ENCODE measurements at places on chromosomes 2 and 18.
A peak's percentile ranks its signal among the peaks of the same experiment; 100 is the strongest.

DNA sequence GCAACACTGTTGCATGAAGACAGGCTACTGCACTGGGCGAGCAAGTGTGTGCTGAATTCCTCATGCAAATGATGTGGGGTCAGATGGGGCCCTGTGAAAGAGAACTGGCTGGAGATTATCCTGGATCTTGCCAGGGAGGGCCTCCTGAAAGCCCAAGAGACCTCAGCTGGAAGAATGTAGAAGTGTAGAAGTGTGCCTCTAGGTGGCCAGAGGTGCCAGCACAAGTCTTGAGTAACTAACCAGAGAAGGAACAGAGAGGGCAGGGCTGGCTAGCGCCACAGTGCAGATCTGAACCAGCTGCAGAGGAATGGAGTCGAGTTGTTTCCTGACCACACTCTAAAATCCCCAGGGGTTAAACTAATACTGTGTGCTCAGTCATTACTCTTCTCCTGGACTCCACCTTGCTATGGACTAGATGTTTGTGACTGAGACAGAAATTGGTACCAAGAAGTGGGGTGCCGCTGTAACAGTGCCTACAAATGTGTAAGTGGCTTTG, 399.3 kb downstream of the LRATD1 start:
- no peaks in the 10 kb centered on the region for H3K4me1 ChIP-seq
- no peak overlapping the region for H3K27ac ChIP-seq
- no peak for DNase-seq
- H3K4me3 ChIP-seq, result no peak overlapping the region

GRCh38 chr2:27857417-27858172, 32.6 kb downstream of the RBKS start:
- no peaks in the 10 kb centered on the region for H3K27me3 ChIP-seq
- H3K4me3 ChIP-seq, result no peak overlapping the region
- H3K27ac ChIP-seq, result no peak overlapping the region

- H3K4me1 ChIP-seq, result no peaks in the 10 kb centered on the region
- no peak overlapping the region for H3K4me3 ChIP-seq
- H3K36me3 ChIP-seq, result no peaks in the 10 kb centered on the region
- DNase-seq, result no peak
Measured at GRCh38 chr2:158414538-158414937, 42.0 kb downstream of the CCDC148 start.

- DNase-seq, result no peak
- H3K27ac ChIP-seq, result no peak overlapping the region
- H3K4me3 ChIP-seq, result no peak overlapping the region
Measured at GRCh38 chr2:207694811-207695281, 16.6 kb upstream of the CCNYL1 start.

GRCh38 chr2:109422071-109422757, 191.6 kb downstream of the SEPTIN10 start:
- H3K27me3 ChIP-seq, result no peaks in the 10 kb centered on the region
- H3K4me1 ChIP-seq, result peaks cover 3% of the 10 kb centered on the region
- no peaks in the 10 kb centered on the region for H3K36me3 ChIP-seq
- H3K27ac ChIP-seq, result no peak overlapping the region
- H3K4me3 ChIP-seq, result no peak overlapping the region

GRCh38 chr2:165079432-165079831, 124.1 kb upstream of the SLC38A11 start:
- H3K4me3 ChIP-seq, result no peak overlapping the region
- no peaks in the 10 kb centered on the region for H3K4me1 ChIP-seq
- no peak for DNase-seq
- H3K36me3 ChIP-seq, result no peaks in the 10 kb centered on the region
- no peaks in the 10 kb centered on the region for H3K27me3 ChIP-seq

GRCh38 chr2:95374921-95375471, 27.5 kb upstream of the FAHD2A start:
- no peak overlapping the region for H3K4me3 ChIP-seq
- H3K27me3 ChIP-seq, result no peaks in the 10 kb centered on the region
- DNase-seq, result no peak
- no peak overlapping the region for H3K27ac ChIP-seq

DNA sequence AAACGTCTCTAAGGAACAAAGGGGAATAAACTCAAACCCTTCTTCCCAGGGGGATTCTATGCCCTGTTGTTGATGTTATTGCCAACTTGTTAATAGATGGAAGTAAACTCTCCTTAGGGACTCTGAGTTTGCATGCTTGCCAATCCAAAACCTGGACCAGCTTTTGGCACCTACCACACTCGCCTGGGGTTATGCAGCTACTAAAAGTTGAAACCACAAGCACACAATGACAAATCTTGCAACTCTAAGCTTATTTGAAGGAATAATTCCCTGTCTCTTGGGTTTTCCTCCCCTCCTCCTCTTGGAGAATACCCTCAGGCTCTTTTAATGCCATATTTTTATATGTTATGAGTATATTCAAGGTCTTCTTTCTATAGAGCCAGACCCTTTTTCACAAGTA, 484.1 kb downstream of the FBXO15 start:
- no peak overlapping the region for H3K27ac ChIP-seq
- H3K27me3 ChIP-seq, result no peaks in the 10 kb centered on the region
- no peaks in the 10 kb centered on the region for H3K36me3 ChIP-seq
- H3K4me3 ChIP-seq, result no peak overlapping the region
- DNase-seq, result no peak

GRCh38 chr2:204298404-204298803, 246.9 kb upstream of the PARD3B start:
- H3K36me3 ChIP-seq, result no peaks in the 10 kb centered on the region
- no peaks in the 10 kb centered on the region for H3K4me1 ChIP-seq
- no peak overlapping the region for H3K4me3 ChIP-seq
- H3K27ac ChIP-seq, result no peak overlapping the region

- H3K27me3 ChIP-seq, result no peaks in the 10 kb centered on the region
- H3K4me3 ChIP-seq, result no peak overlapping the region
- no peaks in the 10 kb centered on the region for H3K36me3 ChIP-seq
- H3K27ac ChIP-seq, result no peak overlapping the region
Measured at GRCh38 chr18:74748809-74749208, 151.1 kb downstream of the ZNF407 start.

DNA sequence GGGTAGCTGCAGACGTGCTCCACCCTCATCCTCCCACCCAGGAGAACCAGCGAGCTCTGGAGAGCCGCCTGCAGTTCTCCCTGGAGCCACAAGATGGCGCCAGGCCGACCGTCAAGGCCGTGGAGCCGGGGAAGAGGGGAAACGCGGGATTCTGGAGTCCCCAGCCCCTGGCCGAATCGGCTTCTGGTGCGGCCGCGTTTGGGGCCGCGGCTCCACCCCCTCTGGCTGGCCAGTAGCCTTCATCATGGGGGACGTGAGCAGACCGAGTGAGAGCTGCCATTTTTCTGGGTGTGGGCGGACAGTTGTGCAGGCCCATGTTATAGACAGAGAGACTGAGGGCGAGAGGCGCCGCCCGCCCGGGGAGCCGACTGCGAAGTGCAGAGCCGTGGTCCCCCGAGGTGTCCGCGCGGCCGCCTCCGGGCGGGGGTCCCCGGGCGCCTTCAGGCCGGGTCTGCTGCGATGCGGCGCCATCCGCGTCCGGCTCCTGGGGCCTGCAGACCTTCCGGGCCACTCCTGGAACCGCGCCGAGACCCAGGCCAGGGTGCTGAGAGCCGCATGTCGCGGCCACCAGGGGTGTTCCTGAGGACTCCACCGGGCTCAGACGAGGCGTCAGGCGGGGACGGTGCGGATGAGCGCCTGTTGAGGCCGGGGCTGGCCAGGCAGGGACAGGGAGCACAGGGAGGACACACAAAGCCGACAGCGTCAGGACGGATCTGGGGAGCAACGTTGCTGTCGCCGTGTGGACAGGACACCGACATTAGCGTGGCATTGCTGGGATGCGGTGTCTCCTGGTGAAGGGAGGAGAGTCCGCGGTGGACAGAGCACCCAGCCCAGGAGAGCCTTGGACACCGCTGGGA, 418.2 kb upstream of the HS6ST1 start:
- H3K27me3 ChIP-seq, result no peaks in the 10 kb centered on the region
- H3K4me3 ChIP-seq, result peak overlapping the region; percentile 67
- H3K27ac ChIP-seq, result no peak overlapping the region
- no peak for DNase-seq
- H3K4me1 ChIP-seq, result peaks cover 5% of the 10 kb centered on the region

- no peak overlapping the region for H3K4me3 ChIP-seq
- no peaks in the 10 kb centered on the region for H3K36me3 ChIP-seq
- no peak overlapping the region for H3K27ac ChIP-seq
- DNase-seq, result no peak
Measured at GRCh38 chr2:149070681-149071320, 32.3 kb downstream of the LYPD6B start.

- H3K27me3 ChIP-seq, result no peaks in the 10 kb centered on the region
- H3K27ac ChIP-seq, result no peak overlapping the region
Measured at GRCh38 chr2:187349326-187349944, 98.6 kb downstream of the CALCRL start.

GRCh38 chr2:53740170-53740569, 27.4 kb upstream of the CHAC2 start:
- H3K4me3 ChIP-seq, result no peak overlapping the region
- H3K27ac ChIP-seq, result no peak overlapping the region
- H3K27me3 ChIP-seq, result no peaks in the 10 kb centered on the region
- no peak for DNase-seq

GRCh38 chr2:218895326-218895725, 14.7 kb downstream of the WNT10A start:
- H3K4me3 ChIP-seq, result no peak overlapping the region
- peaks cover 37% of the 10 kb centered on the region for H3K4me1 ChIP-seq
- no peaks in the 10 kb centered on the region for H3K36me3 ChIP-seq
- H3K27me3 ChIP-seq, result peaks cover 28% of the 10 kb centered on the region
- DNase-seq, result no peak

- H3K4me1 ChIP-seq, result peaks cover 2% of the 10 kb centered on the region
- H3K36me3 ChIP-seq, result no peaks in the 10 kb centered on the region
- H3K4me3 ChIP-seq, result no peak overlapping the region
- DNase-seq, result no peak
- H3K27ac ChIP-seq, result no peak overlapping the region
- no peaks in the 10 kb centered on the region for H3K27me3 ChIP-seq
Measured at GRCh38 chr2:237213315-237214022, 127.8 kb downstream of the COPS8 start.

DNA sequence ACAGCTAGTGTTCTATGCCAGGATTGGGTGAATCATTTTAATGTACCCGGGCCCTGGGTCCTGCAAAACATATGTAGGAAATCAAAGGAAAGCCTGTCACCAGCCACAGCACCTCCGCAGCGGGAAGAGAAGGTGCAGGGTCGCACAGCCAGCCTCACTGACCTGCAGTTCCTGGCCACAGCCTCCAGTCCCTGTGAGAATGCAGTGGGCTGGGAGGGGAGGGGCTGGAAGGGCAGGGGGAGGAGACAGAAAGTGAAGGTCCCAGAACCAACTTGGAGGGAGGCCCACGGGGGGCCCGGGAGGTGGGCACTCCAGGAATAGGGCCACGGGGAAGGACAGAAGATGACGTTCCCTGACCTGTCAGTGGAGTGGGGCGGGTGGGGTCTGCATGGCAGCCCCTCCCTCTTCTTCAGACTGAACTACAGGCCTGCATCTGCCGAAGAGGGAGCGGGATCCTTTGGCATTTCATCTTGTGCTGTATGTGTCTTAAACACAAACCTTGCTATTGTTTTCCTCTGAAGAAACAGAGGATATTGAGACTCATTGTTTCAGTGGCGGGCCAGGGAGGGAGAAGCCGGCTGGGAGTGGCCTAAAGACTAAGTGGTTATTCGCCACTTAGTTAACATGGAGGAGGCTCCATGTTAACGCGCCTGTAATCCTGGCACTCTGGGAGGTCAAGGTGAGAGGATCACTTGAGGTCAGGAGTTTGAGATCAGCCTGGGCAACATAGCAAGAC, 7.5 kb downstream of the MAL start:
- DNase-seq, result no peak
- H3K4me1 ChIP-seq, result no peaks in the 10 kb centered on the region
- H3K27ac ChIP-seq, result no peak overlapping the region
- H3K27me3 ChIP-seq, result no peaks in the 10 kb centered on the region
- H3K36me3 ChIP-seq, result no peaks in the 10 kb centered on the region

DNA sequence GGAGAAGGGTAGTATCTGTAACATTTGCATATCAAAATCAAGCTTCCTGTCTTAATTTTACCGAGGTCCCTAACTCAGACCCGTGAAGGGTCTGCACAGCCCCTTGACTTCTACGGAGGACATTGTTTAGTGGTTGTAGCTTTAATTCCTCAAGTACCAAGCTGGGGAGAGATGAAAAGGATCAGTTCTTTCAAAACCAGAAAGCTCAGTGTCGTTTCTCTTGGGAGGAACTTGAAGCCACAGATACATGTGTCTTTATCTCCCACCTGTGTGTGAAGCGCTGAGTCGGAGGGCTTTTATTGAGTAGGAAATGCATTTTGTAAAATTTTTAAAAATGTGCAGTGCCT, 263.6 kb downstream of the GBX2 start:
- H3K27ac ChIP-seq, result no peak overlapping the region
- DNase-seq, result no peak
- H3K27me3 ChIP-seq, result no peaks in the 10 kb centered on the region
- peaks cover 4% of the 10 kb centered on the region for H3K36me3 ChIP-seq

DNA sequence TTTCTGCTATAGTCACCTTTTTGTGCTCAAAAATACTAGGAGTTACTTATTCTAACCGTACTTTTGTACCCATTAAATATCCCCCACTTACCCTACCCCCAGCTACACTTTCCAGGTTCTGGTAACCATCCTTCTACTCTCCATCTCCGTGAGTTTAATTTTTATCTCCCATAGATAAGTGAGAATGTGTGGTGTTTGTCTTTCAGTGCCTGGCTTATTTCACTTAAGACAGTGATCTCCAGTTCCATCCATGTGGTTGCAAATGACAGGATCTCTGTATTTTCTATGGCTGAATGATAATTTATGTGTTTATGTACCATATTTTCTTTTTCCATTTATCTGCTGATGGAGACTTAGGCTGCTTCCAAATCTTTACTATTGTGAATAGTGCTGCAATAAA, 323.3 kb downstream of the ZNF804A start:
- DNase-seq, result no peak
- H3K4me3 ChIP-seq, result no peak overlapping the region
- no peaks in the 10 kb centered on the region for H3K27me3 ChIP-seq
- no peaks in the 10 kb centered on the region for H3K36me3 ChIP-seq
- no peaks in the 10 kb centered on the region for H3K4me1 ChIP-seq

- no peak for DNase-seq
- no peak overlapping the region for H3K4me3 ChIP-seq
- peak overlapping the region; percentile 59 for H3K27ac ChIP-seq
- H3K36me3 ChIP-seq, result no peaks in the 10 kb centered on the region
Measured at GRCh38 chr2:43109261-43109743, 117.1 kb downstream of the ZFP36L2 start.

DNA sequence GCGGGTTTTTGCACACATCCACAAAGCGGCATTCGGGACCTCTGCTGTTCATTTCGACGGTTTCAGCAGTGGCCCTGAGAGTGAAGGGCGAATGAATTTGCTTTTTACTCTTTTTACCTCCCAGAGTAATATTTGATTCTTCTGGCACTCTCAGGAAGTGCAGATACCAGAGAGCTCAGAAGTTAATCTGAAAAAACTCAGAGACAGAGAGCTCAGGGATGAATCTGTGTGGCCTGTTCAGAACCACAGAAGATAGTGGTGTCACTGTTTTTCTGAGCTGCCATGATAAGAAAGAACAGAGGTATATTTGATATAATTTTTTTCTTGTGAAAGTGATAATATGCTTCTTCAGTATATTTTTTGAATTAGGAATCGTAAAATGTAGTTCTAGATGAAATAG, 129.3 kb downstream of the MBP start:
- no peak overlapping the region for H3K4me3 ChIP-seq
- no peak for DNase-seq
- no peak overlapping the region for H3K27ac ChIP-seq
- H3K36me3 ChIP-seq, result no peaks in the 10 kb centered on the region
- no peaks in the 10 kb centered on the region for H3K4me1 ChIP-seq
